ENCODE measurements at places on chromosomes 16 and 17.

DNA sequence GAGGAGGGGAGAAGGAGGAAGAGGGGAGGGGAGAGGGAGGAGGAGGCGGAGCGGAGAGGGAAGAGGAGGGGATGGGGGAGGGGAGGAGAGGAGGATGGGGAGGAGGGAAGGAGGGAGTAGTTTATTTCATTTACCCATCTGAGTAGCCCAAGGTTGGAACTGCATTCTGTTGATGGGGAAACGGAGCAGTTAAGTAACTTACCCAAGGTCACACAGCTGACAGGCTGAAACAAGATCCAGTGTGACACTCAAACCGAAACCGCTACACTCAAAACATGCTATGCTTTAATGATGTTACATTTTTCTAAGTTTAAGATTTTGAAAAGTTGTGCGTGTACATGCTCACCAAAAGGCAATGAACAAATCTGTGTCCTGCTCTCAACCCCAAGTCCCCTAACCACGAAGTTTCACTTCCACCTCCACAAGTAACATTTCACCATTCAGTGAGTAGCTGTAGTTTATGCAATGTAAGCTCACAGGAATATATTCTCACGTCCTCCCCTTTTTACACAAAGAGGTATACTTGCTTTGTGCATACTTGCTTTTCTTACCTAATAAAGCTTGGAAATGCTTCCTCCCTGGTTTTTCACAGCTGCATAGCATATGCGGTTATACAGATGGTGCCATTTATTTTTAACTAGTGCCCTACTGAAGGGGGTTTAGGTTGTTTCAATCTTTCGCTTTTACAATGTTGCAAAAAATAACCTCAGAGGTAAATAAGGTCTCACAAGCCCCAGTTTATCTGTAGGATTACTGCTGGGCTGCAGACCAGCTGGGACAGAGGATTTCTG is 275.3 kb downstream of the PARN start:
- DNase-seq, result no peak

- no peak for DNase-seq
Measured at GRCh38 chr17:34650051-34650750, 70.8 kb downstream of the TMEM132E start.

DNA sequence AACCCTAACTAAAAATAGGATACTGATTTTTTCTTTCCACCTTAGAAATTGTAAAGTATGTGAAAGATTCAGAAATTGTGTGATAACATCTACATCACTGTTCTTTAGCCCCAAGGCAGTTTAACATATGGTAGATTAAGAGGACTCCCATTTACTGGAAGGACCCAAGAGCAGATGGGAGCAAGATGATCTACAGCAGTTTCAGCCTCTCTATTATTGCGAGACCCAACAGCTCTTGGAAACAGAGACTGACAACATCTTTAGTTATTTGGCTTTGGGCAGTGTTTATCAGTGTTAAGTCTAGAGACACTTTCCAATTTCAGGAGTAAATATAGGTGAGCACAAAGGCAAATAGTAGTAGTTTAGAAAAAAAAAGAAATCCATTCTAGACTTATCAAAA is 124.9 kb upstream of the CORO6 start:
- DNase-seq, result no peak

GRCh38 chr17:36059406-36059805 is 4.7 kb upstream of the CCL18 start:
- DNase-seq, result no peak

GRCh38 chr17:58691701-58692238 is at the start of gene TEX14:
TSS of gene TEX14 (minus strand) at chr17:58692045. CDS start at chr17:58652001, 40,044 bp downstream.
- no peak for DNase-seq

DNA sequence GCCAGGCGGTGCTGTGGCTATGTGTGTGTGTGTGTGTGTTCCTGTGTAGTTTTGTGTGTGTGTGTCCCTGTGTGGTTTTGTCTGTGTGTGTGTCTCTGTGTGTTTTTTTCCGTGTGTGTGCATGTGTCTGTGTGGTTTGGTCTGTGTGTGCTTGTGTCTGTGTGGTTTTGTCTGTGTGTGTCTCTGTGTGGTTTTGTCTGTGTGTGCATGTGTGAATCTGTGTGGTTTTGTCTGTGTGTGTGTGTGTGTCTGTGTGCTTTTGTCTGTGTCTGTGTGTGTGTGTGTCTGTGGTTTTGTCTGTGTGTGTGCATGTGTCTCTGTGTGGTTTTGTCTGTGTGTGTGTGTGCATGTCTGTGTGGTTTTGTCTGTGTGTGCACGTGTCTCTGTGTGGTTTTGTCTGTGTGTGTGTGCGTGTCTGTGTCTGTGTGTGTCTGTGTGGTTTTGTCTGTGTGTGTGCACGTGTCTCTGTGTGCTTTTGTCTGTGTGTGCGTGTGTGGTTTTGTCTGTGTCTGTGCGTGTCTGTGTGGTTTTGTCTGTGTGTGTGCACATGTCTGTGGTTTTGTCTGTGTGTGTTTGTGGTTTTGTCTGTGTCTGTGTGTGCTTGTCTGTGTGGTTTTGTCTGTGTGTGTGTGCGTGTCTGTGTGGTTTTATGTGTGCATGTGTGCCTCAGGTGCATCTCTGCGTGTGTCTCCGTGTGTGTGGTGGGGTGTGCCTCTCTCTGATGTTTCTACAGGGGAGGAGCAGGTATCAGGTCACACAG is 62.3 kb downstream of the ZDHHC7 start:
- no peak for DNase-seq

DNA sequence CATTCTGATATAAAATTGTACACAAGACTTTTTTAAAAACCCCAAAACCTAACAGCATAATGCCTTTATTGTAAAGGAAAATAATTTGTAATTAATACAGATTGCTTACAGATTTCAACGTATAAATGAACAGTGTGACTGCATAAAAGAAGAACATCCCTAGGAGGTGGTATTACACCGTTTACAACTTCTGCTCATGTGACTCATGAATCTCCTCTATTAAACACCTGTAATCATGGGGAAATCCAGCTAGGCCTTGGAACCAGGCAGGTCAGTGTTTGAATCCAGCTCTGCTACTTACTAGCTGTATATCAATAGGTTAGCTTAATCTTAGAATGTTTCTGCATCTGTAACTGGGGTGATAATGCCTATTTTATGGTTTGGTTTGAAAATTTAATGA is 15.2 kb downstream of the RABEP1 start:
- DNase-seq, result no peak

GRCh38 chr16:13242201-13242600 is 340.8 kb downstream of the SHISA9 start:
- no peak for DNase-seq

DNA sequence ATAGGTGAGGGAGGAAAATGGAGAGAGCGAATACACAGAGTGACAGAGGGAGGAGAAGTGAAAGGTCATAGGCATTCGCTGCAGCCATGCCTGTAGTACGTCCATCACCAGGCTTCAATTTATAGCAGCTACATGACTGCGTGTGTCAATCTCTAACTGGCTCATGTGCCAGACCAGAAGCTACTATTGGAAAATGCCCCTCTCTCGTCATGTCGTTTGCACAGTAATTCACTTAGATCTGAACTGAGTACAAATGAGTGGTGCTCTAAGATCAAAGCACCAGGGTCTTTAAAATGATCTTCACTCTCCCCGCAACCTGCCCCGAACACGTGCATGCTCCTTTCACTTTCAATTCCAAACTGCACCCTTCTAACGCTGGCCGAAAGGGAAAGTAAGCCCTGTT is 51.3 kb downstream of the ADCY9 start:
- no peak for DNase-seq

GRCh38 chr16:78998879-78999278 is 601.7 kb downstream of the MAF start:
- no peak for DNase-seq

- DNase-seq, result no peak
Measured at GRCh38 chr16:49493836-49494235, 120.2 kb downstream of the C16orf78 start.

GRCh38 chr16:9484426-9484825 is 393.0 kb downstream of the HAPSTR1 start:
- DNase-seq, result peak; percentile 25

GRCh38 chr17:73508057-73508930 is 136.0 kb downstream of the SDK2 start:
- DNase-seq, result no peak

GRCh38 chr16:10865991-10866966 is 10.7 kb upstream of the CIITA start:
- no peak for DNase-seq

DNA sequence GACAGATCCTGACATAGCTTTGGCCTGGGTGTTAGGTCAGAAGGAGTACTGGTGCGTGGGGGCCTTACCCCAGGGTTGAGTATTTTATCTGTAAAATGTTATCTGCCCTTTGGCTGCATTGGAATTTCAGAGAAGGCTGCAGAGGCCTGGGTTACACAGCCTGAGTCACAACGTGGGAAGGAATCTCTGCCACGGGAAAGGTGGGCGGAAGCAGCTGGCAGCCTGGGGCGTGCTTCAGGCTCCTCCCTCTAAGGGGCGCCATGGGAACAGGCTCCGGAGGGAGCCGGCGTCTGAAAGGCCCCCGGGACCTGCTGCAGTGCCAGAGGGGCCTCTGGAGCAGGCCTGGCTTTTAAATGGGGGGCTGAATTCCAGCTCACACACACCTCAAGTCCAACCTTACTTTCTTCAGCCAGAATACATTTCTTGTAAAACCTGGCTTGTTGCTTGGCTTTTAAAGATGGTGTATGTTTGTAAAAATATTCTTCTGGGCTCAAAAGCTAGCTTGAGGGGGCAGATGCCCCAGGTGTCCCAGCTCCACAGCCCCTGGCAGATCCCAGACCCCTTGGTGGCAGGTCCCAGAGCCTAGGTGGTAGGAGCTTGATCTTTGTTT is 142.2 kb downstream of the RAB11FIP4 start:
- DNase-seq, result no peak

DNA sequence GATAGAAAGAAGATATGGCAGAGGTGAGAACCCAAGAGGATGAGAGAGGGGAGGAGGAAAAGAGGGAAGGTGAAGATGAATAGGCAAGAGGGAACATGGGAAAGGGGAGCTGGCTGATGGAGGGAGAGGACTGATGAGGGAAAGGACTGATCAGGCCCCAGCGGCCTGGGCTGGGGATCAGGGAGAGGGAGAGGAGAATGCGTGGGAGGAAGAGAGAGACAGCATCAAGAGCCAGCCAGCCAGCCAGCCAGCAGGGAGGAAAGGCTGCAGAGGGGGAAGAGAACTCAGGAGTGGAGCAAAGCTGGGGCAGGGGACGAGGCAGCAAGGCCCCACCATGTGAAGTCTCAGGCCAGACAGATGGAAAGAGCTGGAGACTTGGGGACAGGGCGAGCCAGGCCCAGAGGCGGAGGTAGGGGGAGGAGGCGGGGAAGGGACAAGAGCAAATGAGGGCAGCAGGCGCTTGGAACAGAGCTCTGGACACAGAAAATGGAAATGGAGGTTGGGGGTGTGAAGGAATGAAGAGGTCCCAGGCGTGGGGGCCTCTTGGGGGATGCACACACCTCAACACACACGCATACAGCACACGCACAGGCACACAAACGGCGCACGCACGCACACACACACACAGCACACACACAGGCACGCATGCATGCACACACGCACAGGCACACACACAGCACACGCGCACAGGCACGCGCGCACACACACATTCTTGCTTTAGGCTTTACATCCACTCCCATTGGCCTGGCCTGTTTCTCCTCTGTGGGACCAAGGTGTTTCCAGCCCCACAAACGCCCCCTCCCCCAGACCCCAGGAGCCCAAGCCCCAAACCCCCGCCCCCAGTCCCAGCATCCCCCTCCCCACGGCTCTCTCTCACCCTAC is 12.3 kb downstream of the DLG4 start:
- DNase-seq, result no peak

GRCh38 chr16:67198238-67198734 is 645 bp upstream of the ELMO3 start:
- no peak for DNase-seq

DNA sequence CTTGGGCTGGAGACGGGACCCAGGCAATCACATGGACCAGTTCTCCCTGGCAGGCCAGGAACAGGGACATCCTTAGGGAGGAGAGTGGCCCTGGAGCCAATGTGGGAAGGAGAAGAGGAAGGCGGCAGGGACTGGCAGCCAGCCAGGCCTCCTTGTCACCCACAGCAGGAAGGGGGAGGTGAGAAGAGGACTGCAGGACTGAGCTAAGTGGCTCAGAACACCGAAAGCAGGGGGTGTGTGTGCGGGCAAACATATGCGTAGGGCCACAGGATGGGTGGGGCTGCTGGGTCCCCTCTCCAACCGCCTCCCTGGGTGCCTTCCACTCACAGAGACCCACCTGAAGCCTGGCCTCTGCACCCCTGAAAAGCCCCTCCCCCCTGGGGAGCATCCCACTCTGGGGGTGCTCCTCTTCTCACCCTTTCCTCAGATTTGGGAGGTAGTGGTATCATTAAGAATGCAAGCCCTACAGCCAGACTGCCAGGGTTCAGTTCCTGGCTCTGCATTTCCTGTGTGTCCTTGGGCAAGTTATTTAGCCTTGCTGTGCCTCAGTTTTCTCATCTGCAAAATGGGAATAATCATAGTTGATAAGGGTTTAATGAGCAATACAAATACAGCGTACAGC is 8.1 kb downstream of the PNMT start:
- no peak for DNase-seq

DNA sequence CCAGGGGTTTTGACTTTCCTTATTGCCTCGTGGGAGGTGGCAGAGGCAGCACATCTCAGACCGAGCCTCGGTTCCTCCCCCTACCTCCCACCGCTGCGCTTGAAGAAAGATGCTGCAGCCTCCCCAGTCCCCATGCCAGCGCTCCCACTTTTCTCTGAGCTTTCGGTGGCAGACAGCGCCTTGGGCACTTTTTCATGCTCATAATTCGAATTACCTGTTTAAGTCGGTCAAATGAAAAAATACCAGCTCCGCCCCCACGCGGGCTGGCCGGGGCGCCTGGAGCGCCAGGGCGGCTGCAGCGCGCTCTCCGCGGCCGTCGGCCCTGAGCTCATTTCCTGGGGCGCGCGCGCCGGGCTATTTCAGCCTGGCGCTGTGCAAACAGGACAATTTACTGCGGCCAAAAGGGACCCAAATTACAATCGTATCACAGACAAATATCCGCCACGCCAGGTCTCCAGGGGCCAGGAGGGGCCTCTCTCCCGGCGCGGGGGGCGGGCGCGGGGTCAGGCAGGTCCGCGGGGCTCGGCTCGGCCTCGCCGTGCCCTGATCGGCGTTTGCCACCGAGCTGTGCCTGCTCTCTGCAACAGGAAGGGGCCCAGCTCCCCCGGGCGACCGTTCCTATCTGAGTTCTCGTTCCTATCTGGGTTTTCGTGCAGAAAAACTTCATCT is 45.0 kb downstream of the SOST start:
- peak; percentile 54 for DNase-seq

Data from left kidney (tissue), 8 donors.